ENCODE measurements at places on chromosomes 2 and 18.

- DNase-seq, result no peak
Measured at GRCh38 chr18:62525608-62526007, 2.8 kb downstream of the ZCCHC2 start.

GRCh38 chr2:226618544-226618874 lies 181.1 kb downstream of the IRS1 start:
- no peak for DNase-seq

- no peak for DNase-seq
Measured at GRCh38 chr2:74538881-74539339, 9.2 kb downstream of the HTRA2 start.

- no peak for DNase-seq
Measured at GRCh38 chr2:121376535-121377250, 91.7 kb upstream of the TFCP2L1 start.

DNA sequence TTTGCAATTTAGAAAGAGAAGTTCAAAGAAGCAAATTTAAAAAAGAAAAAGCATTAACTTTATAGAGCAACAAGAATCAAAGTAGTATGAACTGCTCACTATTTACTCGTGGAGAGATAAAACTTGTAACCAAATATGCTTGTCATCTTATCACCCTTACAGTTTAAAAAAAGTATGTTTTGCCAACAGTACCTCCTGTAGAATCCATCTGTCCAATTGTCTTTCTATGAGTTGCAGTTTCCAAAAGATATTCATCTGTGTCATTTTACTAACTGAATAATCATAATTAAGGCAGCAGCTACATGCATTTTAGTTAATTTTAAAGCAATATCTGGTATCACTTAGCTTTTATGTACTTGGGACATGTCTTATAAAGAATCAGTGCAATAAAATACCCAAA lies 1112.3 kb downstream of the DSC3 start:
- no peak for DNase-seq

- no peak for DNase-seq
Measured at GRCh38 chr2:31069643-31070325, 68.5 kb downstream of the GALNT14 start.

GRCh38 chr18:38956068-38956467 lies 1390.5 kb upstream of the CELF4 start:
- DNase-seq, result no peak

GRCh38 chr2:165793161-165793778 lies 777 bp downstream of the GALNT3 start:
- DNase-seq, result peak; percentile 52

DNA sequence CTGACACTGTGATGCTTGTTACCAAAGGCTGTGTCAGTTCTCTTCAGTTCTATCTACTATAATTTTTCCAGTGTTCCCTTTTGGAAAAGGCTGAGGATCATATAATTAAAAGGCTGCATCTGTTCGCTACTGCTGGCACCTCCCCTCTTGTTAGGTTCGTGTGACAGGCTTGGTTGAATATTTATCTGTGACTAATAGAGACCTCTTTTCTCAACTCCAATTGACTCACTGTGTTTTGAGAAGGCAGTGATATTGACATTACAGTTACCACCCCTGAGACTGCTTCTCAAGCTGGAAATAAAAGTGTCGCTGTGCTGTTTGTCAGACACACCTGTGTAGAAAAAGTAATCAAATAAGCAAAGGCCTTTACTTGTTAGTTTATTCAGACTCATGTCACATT lies 205.5 kb upstream of the KCNH7 start:
- no peak for DNase-seq
